T-cell (primary cell): ENCODE measurements at places on chromosomes 5 and 9.

GRCh38 chr5:5418006-5418405 is 4.5 kb upstream of the ICE1 start:
- no peak for DNase-seq

DNA sequence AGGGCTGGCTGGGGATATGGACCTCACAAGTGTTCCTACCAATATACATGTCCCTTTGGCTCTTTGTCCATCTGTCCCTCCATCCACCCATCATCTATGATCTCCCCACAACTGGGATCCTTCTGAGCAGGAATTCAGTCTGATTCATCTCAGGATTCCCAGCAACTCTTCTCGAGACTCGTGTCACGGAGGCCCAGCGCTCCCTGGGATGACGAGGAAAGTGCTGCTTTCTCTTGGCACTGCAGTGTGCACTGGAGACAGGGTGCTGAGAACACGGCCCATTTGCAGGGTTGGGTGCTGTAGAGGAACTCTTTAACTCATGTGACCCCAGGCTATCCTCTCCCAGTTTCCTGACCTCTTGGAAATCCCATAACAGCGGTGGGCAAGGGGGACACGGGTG is 72.9 kb downstream of the ANGPTL2 start:
- no peak for DNase-seq

DNA sequence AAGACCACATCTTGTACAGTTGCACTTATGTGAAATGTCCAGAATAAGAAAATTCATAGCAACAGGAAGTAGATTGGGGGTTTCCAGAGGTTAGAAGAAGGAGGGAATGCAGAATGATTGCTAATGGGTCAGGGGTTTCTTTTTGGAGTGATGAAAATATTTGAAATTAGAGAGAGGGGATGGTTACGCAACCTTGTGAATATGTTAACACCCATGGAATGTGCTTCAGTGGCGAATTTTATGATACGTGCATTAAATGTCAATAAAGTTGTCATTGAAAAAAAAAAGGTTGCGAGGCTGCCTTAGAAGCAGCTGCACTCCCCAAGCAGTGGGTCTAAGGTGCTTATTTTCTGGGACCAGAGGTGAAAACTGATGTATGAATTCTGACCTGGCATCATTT is 64.4 kb upstream of the SUB1 start:
- DNase-seq = no peak

DNA sequence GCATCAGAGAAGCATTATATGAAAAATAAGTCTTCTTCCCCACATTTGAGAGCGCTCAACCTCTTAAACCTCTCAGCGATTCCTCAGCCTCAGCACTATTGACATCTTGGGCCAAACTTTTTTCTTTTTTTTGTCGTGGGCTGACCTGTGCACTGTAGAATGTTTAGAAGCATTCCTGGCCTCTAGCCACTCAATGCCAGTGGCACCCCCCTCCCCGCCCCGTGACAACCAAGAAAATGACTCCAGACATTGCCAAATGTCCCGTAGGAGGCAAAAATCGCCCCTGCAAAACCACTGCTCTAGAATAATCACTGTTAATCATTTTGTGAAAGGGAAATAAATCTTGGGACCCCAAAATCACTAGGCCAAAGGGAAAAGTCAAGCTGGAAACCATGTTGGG is 129.1 kb upstream of the BOD1 start:
- DNase-seq = no peak

DNA sequence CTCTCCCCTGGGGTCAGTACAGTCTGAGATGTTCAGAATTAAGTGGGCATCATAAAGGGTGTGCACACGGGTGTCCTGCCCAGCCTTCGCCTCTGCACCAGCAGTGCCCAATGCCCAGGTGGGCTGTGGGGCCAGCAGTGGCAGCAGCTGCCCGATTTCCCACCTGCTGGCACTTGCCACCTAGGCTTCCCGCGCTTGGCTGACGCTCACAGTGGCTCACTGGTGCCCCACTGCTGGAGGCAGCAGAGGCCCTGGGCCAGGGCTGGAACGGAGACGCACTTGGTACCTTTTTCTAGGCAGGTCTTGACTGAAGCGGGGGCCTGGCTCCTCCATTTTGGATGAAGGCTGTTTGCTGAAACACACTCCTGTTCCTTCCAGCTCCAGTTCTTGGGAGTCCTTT is 17.0 kb downstream of the MRNIP start:
- no peak for DNase-seq

DNA sequence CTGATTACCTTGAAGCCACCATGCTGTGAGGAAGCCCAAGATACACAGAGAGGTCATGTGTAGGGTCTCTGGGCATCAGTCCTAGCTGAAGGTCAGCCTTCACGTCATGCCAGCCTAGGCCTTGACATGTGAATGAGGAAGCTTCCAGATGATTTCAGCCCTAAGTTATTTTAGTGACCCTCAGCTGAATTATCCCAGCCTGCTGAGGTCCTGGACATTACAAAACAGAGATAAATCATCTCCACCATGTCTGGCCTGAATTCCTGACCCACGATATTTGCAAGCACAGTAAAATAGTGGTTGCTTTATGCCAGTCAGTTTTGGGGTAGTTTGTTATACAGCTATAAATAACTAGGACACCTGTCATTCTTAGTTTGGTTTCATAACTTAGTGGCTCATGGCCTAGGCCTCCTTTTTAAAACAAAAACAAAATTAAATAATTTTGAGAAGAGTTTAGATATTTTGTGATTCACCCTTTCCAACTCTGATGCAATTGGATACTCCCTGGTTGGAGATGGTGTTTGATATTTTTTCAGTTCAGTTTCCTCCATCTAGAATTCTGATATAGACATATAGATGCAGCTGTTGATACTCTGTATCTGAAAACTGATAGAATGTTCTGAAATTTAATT is 571.3 kb upstream of the CLINT1 start:
- DNase-seq = no peak

GRCh38 chr9:13431222-13431536 is 151.7 kb upstream of the MPDZ start:
- no peak for DNase-seq

GRCh38 chr5:176366232-176366894 is 1.1 kb downstream of the ARL10 start:
- DNase-seq = no peak

DNA sequence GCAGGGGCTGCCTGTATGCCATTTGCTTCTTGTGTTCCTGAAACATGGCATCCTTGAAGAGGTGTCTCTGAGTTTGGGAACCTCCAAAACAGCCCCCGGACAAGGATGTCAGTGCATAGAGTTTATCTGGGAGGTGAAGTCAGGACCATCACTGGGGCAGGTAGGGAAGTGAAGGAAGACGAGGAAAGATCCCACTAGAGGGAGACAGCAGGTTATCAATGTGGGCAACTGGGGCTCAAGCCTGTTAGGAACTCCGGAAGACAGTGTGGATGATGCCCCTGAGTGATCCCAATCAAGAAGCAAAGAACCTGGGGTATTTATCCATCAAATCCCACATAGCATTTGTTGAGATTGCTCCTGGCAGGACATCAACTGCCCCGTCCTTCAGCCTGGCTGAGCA is 233.1 kb downstream of the AGTPBP1 start:
- DNase-seq = no peak

- no peak for DNase-seq
Observed at GRCh38 chr5:56986626-56986947, 34.7 kb upstream of the MIER3 start.
